ENCODE measurements at places on chromosomes 1 and 21.

GRCh38 chr21:16492892-16493291 lies 763.1 kb downstream of the USP25 start:
- DNase-seq: no peak

GRCh38 chr1:203954788-203955552 lies 93.6 kb downstream of the SNRPE start:
- no peak for DNase-seq

- DNase-seq: no peak
Measured at GRCh38 chr1:12518931-12519692, 98.9 kb downstream of the DHRS3 start.

DNA sequence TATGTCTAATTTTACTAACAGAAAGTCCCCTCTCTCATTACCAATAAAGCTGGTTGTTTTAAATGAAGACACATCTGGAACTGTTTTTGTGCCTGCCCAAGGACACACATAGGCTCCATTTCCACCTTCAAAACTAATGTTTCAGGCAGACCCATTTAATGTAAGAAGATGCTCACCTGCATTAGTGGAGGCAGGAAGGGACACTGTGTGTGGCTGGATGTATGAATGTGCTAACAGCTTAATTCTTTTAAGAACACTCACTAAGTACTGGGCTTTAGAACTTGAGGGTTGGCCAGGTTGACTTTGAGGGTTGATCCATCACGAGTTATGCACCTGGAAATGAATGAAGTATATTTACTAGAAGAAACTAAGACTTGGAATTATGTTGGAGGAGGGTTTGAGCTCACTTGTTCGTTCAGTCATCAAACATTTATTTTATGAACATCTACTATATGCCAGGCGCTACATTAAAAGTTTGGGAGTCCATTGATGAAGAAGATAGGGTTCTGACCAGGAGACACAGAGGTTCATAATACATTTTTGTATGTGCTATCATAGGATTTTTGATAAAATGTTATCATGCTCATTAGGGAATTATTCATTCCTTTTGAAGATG lies 5.4 kb downstream of the JUN start:
- DNase-seq: no peak

DNA sequence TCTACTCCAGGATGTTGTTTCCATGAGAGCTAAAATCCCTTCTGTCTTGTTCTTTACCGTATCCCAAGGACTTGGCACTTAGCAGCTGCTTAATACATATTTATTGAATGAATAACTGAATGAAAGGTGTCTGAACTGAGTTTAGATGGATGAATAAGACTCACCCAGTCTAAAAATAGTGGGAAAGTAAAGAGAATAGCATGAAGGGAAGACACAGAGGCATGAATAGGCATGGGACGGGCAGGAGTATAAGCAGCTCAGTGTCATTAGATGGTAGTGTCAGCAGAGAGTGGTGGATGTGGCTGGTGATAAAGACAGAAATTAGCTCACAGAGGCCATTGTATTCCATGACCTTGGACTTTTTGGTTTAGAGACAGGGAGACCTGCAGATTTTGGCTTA lies 9.2 kb downstream of the IL12RB2 start:
- no peak for DNase-seq

- DNase-seq: no peak
Measured at GRCh38 chr1:45205910-45206721, at the start of gene ZSWIM5. TSS of gene ZSWIM5 (minus strand) at chr1:45206605. CDS start at chr1:45206350, 255 bp downstream.

- DNase-seq: no peak
Measured at GRCh38 chr1:82979593-82980236, 1019.2 kb downstream of the TTLL7 start.

GRCh38 chr1:109391626-109392025 lies 6.1 kb downstream of the SORT1 start:
- DNase-seq: no peak
